Renal pelvis (tissue), 12 donors: ENCODE measurements at places on chromosomes 16 and 17. TPM values are rescaled to one million over a fixed set of nuclear protein-coding genes. Genes with fewer than 3 reads are reported as not detected.

Gene MYADML2
- polyA plus RNA-seq, result 0.36 TPM

Gene CCL11
- polyA plus RNA-seq, result 1.2 TPM

Gene TMEM92
- polyA plus RNA-seq, result 3.2 TPM

GRCh38 chr17:3962217-3962964 is 1.8 kb downstream of the ATP2A3 start:
- no peak for DNase-seq

DNA sequence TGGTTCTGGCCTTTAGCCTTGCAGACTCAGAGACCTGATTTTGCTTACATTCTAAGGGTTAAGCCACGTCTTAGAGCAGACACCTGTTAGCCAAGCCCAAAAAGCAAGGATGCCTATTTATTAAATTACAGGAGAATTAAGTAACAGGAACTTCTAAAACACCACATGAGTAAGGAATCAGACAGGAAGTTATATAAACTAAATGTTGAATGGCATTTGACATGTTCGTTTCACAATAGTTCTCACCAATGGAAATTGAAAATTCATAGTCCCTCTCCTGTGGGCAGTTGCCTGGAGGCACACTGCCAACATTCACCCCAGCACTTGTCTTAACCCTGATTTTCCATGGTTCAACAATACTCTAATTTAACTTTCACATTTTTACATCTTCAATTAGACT is 9.0 kb downstream of the KRTAP9-7 start:
- no peak for DNase-seq

DNA sequence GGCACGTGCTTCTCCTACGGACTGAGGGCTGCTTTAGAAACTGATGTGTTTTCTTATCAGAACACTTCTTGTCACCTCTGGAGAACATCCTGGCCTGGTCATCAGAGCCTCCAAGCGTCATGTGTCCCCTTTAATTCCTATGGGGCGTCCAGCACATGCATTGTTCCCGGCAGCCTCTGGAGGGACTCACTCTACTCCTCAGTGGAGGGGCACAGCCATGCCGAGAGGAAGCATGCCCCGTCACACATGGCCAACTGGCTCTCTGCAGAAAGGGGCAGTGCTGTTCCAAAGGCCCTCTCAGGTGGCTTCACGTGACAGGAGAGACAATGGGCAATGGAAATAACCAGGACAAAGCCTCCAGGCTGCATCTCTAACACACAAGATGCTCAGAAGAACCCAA is 31.8 kb downstream of the CDRT15L2 start:
- no peak for DNase-seq

DNA sequence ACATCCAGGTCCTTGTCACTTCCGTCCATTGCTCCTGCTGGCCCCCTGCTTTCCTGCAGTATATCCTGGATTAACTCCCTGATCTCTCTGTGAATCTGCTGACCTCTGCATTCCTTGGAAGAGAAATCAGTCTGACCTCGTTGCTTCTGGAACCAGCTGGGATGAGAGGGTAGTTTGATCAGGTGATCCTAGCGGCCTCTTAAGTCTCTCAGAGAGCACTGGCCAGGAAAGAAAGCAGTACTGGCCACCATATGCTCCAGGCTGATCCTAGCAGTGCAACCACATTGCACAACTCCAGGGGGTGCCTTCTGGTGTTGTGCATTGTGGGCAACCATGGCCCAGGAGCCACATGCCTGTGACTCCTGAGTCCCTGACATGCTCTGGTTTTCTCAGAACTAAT is 79.2 kb downstream of the ARHGAP23 start:
- no peak for DNase-seq

DNA sequence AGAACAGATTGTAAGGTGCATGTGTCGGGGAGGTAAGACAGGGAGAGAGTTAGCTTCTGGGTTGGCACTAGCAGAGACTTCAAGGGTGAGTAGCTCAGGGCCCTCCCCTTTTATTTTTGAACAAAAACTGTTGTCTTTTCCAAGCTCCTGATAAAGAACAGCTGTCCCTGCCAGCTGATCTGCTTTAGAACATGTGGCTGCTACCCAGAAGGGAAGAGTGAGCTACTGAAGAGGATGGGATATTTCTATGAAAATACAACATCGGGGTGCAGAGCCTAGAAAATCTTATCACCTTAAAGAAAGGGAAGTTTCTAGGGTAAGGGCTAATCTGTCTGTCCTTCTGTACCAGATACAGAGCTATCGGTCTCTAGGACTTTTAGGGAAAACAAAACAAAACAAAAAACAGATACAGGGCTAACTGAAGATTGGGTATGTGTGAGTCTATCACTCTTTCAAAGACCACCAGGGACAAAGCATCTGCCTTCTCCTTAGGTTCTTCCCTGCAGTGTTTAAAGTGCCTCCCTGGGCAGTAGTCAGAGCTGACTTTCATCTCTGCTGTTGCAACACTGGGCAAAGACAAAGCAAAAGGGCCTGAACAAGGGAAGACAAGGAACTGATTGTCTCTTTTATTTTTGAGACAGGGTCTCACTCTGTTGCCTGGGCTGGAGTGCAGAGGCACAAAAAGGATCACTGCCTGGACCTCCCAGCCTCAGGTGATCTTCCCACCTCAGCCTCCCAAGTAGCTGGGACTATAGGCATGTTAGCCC is 5.0 kb upstream of the DHRS13 start:
- DNase-seq, result no peak
